ENCODE measurements at places on chromosomes 12 and 14.

- no peak for DNase-seq
Observed at GRCh38 chr14:95490727-95491451, 25.6 kb downstream of the SYNE3 start.

GRCh38 chr14:73759183-73759713, 45.1 kb upstream of the PNMA1 start:
- no peak for DNase-seq

- no peak for DNase-seq
Observed at GRCh38 chr14:49641697-49642129, 6.7 kb upstream of the DNAAF2 start.

DNA sequence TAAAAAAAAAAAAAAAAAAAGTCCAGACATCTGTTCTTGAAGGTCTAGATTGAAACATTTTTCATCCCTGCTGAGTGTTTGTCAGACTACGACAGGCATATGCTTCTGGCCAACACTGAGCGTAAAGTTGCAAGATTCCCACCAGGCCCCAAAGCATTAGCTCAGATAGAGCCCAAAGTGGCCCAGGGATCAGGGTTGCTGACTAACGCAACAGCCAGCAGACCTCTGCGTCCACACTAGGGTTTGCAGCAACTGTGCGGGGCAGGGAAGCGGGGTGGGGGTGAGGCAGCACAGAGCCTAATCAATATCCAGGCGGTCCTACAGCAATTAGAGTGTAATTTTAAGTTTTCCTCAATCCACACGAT, 55.7 kb downstream of the SSH1 start:
- no peak for DNase-seq

DNA sequence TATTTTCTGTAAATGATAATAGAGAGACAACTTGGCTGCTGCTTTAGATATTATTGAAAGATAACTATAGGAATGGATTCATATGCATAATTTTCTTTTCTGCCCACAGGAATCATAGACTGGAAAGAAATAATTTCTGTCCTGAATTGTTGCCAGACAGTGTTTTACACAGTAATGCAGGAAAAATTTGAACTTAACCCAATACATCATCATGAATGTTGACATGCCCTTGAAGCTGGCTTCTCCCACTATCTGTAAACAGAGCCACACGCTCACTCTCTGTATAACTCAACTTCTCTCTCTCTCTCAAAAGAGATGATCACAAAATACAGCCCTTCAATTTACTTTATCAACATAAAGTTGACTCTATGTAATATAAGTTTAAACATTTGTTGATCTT, 56.6 kb downstream of the PAX9 start:
- DNase-seq, result no peak

DNA sequence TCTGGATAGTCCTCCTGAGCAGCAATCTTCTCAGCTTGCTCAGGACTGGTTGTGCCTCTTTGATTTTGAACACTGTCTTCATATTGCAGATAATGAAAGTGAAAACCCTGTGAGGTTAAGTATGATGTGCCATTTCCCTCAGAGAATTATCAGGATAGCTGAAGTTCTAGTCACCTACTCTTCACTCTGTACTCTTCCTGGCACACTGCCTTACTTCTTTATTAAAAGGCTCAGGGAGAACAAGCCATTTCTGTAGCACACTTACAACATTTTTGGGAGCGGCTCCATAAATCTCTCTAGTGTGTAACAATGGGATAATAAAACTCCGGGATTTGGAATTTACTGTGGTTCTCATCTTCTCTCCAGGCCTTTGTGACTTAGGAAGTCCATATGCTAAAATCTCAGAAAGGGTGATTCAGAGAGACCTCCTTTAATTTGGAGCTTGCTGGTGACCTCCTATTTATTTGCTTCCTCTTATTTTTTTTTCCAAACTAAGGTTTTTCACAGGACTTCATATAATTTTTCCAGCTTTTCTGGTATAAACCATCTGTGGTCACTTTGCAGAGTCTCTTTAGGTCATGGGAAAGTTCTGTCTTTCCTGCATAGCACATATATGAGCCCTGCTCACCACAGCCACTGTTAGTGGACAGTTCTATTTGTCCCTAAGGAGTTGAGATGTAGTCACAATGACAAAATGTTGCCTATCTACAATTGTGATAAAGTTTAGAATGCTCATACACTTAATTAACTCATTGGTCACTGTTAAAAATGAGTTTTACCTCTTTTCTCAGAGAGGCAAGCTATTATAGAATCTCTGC, 53.5 kb upstream of the LDHB start:
- DNase-seq, result no peak

GRCh38 chr14:104583424-104584306, 4.1 kb downstream of the C14orf180 start:
- no peak for DNase-seq

- DNase-seq, result no peak
Observed at GRCh38 chr14:99030454-99030853, 241.5 kb downstream of the BCL11B start.

Measured in NCI-H1092 treated with DMSO at 0.1 percent for 48 hours (cell line).